ENCODE measurements at places on chromosomes 6 and 20.

- no peak for DNase-seq
Measured at GRCh38 chr6:61592238-61592637, 693.8 kb downstream of the KHDRBS2 start.

GRCh38 chr20:60107621-60108390 lies 149.6 kb downstream of the CDH26 start:
- no peak for DNase-seq

DNA sequence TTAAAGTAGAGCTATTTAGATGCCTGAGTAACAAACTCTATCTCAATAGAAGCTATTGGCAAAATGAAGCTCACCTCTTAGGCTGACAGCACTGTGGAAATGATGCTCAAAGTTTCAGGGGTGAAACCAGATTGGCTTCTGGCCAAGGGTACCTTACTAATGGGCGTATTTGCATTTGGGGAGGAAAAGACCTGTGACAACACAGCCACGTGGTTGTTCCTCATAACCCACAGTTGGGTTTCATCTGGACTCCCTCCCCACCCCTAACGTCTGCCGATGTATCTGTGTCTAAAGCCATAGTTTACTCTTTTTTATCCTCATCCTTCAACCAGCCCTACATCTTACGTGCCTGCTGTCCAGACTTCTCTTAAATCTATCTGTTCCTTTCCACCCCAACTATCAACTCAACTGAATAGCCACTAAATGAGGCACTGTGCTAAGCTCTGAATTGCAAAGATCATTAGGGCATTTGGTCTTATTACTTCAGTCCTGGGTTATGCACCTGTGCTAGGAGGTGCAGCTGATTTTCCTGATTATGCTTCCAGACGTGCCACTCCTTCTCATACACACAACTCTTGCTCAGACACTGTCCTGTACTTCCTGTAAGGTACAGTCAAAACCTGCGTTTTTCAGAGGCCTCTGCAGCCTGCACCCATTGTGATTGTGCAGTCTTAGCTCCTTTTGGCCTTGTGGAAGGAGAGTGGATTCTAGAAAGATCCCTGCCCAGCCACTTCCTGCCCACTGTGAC lies 80.6 kb upstream of the ARMC2 start:
- DNase-seq = no peak

GRCh38 chr6:104186831-104187230 lies 672.9 kb downstream of the HACE1 start:
- no peak for DNase-seq

DNA sequence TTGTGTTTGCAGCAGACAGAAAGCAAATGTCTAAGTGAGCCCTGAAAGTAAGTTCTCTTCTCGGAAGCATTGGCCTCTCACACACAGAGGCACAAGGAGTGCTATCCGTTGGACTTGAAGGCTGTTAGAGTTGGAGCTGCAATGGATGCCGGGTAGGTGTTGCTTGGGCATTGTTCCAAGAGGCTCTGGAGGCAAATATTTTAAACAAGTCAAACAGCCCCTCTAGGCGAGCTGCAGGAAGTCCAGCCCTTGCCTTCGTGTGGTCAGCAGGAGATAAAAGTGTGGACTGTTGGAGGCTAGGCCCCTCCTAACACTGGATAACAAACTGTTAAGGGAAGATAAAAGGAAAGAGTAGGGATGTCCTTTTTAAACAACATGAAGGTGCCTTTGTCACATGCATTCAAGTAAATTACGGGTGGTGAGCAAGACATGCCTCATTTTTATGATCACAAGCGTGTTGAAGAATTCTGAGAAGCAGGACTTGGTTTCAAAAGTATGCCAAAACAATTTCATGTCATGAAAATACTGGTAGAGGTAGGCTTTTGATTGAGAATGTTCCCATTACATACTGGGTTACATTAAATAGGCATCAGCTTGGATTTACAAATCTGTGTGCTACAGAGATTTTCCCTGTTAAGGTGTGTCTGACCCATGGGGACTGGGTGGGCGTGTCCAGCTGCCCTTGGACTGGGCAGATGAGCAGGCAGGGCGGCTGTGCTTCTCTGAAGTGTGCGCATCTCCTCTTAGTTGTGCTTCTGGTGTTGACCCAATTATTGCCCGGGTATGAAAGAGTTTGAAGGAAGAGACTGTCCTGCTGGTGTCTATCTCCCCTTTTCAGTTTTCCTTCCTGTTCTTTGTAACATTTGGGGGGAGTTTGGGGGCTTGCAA lies 57.5 kb downstream of the RREB1 start:
- DNase-seq = no peak
